ENCODE measurements at places on chromosomes 7 and 10.

- no peak for DNase-seq
Observed at GRCh38 chr7:41567031-41567730, 135.7 kb downstream of the INHBA start.

GRCh38 chr7:28348636-28349035 lies 63.7 kb upstream of the CREB5 start:
- DNase-seq: no peak

- no peak for DNase-seq
Observed at GRCh38 chr10:35262436-35262835, 73.9 kb upstream of the CCNY start.

GRCh38 chr10:77667426-77668324 lies 30.1 kb upstream of the KCNMA1 start:
- DNase-seq: no peak

DNA sequence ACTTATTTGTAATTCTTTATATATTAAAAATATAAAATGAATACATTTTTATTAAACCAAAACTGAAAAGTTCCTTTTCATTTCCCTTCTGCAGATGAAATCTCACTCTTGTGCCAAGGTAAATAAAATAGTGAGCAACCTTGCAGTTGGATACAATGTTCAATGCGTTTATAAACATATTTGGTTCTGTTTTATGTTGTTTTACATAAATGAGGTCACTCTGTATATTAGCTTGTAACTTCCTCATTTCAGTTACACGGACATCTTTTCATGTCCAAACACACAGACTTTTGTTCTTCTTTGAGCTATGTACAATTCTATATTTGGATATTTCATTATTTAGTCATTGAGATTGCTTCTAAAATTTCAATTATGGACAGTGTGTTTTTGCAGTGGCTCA lies 107.7 kb downstream of the BBS9 start:
- no peak for DNase-seq

- no peak for DNase-seq
Observed at GRCh38 chr7:5463031-5463430, 39.4 kb upstream of the TNRC18 start.

- no peak for DNase-seq
Observed at GRCh38 chr10:51100221-51100620, 25.9 kb downstream of the PRKG1 start.

- DNase-seq: peak; percentile 77
Observed at GRCh38 chr7:30412782-30413504, 65.6 kb downstream of the NOD1 start.

GRCh38 chr10:91036807-91037411 lies 116.0 kb upstream of the ANKRD1 start:
- no peak for DNase-seq

DNA sequence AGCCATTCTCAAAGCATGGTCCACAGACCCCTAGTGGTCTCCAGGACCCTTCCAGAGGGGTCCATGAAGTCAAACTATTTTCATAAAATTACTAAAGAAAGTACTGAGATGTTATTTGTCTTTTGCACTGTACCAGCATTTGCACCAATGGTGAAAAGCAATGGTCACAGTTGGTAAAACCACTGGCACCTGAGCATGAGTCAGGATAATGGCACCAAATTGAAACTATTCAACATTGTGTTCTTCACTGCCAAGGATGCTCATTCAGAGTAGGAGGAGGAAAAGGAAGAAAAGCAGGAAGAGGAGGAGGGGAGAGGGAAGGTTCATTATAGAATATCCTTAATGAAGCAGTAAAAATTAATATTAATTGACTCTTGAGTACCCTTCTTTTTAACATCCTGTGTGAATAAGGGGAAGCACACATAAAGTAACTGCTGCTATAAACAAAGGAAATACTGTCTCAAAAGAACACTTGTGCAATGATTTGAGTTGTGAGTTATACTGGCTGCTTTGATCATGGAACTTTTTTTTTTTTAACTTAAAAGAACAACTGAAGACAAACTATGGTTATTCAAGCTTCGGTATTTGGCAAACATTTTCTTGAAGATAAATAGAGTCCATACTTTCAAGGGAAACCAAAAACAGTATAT lies 60.2 kb downstream of the MPP7 start:
- no peak for DNase-seq

DNA sequence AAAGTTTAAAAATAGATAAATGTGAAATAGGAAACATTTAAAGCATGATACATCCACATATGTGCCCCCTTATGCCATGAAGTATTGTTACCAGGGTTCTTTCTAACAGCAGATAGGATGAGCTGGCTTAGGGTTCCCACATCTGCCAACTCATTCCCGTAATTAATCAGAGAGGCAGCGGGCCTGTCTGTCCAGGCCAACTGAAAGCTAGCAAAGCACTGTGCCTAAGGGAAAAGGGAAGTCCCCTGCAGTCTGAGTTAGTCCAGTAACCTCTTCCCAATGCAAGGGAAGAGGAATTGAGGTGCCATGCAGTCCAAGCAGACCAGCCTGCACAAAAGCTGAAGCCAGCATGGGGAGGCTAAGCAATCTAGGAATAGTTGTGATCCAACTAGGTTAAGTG lies 18.3 kb upstream of the ZC3HAV1L start:
- no peak for DNase-seq

DNA sequence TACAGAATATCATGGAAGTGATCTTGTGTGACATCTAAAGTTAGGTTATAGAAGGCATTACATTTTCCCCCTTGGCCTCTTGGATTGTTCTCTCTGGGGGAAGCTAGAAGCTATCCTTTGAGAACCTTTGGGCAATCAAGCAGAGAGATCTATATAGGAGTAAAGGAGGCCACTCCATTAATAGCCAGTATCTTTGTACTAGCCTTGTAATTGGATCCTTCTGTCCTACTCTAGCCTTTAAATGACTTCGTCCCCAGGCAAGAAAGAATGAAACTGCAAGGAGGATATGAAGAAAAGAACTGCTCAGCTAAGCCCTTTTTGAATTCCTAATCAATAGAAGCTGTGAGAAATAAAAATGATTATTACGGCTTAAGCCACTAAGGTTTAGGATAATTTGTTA lies 230.9 kb downstream of the AGMO start:
- no peak for DNase-seq

DNA sequence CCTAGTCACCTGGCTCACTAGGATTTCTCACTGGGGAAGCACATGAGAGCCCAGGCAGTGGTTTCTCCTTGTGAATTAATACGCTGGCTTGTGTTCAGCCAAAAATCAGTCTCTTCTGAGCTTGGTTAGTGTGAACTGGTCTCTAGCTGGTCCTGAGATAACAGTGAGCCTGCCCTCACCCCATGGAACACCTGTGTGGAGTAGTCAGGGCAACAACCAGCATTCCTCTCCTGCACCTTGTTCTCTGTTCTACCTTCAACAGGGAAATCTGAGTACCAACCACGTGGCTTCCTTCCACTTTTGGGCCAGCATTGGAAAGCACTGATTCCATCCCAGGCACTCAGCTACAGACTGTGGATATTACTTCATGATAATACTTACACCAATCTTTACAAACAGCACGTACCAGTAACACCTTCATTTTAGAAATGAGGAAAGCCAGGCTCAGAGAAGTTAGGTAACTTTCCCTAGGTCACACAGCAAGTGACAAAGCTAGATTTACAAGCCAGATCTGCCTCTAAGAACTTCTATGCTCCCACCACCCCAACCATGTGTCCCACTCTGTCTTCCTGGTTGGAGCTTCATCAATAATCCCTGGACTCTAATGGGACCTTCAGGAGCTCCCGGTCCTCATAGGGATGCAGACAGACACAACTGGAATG lies 106.6 kb downstream of the GRID1 start:
- no peak for DNase-seq

DNA sequence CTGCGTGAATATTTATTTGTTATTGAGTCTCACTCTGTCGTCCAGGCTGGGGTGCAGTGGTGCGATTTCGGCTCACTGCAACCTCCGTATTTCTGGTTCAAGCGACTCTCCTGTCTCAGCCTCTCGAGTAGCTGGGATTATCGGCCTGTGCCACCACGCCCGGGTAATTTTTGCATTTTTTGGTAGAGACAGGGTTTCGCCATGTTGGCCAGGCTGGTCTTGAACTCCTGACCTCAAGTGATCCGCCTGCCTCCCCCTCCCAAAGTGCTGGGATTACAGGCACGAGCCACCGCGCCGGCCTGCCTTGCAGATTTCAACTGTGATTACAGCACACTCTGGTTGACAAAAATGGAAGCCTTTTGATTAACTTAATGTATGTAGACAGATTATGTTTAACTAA lies 730.0 kb upstream of the VSTM2A start:
- no peak for DNase-seq

DNA sequence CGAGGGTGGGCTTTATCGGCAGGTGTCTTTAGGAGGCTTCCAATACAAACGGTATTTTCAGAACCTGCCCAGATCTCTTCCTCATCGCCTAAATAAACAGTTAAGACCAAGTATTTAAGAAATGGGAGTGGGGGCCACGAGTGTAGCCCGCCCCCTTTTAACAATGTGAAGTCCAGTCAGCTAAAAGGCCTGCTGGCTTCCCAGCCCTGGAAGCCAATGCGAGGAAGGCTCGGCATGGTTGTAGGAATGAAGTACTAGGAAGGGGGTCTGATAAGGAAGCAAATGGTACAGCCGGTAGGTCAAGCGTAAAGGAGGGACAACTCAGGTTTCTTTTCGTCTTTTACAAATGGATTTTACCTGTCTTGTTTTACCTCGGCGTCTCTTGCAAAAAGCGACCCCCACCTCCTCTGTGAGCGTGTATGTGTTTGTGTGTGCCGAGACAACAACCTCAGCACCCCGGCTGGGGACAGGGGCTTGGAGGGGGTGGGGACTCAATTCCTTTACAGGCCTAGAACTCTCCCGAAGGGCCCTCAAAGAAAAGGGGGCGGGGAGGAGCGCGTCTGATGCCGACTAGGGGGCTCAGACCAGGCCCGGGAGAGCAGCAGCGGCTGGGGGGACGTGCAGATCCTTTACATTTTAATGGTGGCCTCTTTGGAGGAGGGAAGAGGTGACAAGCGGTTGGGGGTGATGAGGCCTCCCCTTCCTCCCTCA lies 147.6 kb downstream of the GPR85 start:
- peak; percentile 36 for DNase-seq

- no peak for DNase-seq
Observed at GRCh38 chr10:61052469-61053205, 108.7 kb upstream of the RHOBTB1 start.

GRCh38 chr7:128810473-128810872 lies 18.7 kb downstream of the CCDC136 start:
- peak; percentile 52 for DNase-seq

GRCh38 chr7:110448918-110449317 lies 642.0 kb upstream of the LRRN3 start:
- no peak for DNase-seq

GRCh38 chr7:99451936-99452335 lies 13.2 kb downstream of the CPSF4 start:
- DNase-seq: no peak

GRCh38 chr10:71242622-71243009 lies 30.2 kb downstream of the UNC5B start:
- DNase-seq: no peak

- DNase-seq: no peak
Observed at GRCh38 chr7:82106201-82106600, 336.4 kb upstream of the HGF start.

GRCh38 chr10:46523962-46524471 lies 32.4 kb downstream of the GPRIN2 start:
- DNase-seq: peak; percentile 83

DNA sequence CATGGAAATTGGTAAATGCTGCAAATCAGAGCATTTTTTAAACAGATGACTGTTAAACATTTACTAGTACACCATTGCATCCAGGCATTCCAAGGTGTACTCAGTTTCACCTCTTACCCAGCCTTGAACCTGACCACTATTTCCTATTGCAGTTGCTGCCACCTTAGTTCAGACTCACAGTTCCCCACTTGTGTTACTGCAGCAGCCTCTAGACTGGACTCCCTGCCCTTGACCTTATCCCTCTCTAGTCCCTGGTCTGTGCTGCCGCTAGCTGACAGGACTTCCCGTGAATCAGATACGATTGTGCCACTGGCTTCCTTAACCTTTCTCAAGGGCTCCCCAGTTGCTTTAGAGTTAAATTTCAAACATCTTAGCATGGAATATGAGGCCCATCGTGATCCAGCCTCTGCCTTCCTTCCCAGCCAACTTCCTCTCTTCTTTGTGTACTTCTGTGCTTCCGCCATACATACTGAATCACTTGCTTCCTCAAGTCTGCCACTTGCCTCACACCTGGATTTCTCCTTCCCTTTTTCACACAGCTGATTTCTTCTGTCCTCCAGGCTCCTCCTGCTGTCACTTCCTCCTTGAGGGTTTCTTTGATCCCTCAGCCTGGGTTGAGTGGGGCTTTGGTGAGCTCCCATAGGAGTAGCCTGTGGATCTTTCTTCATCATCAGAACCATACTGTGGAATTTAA lies 118.7 kb upstream of the GJD4 start:
- no peak for DNase-seq

- DNase-seq: peak; percentile 44
Observed at GRCh38 chr7:67484244-67484751, 487.7 kb downstream of the TYW1 start.

Measured in AG08396 (cell line).